ENCODE measurements at places on chromosomes 4 and X. TPM values are rescaled to one million over a fixed set of nuclear protein-coding genes. Genes with fewer than 3 reads are reported as not detected.

DNA sequence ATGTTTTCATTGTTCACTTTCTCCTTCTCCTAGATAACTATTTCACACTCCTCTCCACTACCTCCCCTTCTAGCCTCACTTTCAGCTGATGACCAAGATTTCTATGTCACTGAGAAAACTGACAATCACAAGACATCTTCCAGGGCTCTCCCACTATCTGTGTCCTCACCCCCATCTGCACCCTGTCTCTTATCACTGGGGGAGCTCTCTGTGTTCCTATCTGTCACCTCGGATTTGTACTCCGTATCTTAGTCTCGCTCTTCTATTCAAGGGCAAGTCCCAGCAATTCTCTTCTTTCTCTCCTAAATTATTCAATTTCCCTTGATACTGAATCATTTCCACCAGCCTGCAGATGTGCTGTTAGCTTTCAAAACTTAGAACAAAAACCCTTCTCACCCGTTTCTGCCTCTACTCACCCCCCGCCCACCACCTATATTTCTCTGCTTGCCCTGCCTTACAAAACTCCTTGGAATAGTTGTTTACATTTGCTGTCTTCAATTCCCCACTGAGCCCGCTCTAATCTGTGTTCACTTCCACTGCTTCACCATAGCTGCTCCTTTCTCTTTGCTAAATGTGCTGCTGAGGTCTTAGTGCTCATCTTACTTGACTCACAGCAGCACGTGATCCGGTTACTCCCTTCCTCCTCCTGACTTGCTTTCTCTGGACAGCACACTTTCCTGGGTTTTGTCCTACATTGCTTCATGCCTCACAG is 293.2 kb downstream of the UNC5C start:
- DNase-seq = no peak

The RNF4 gene
- total RNA-seq = 28.2 TPM

DNA sequence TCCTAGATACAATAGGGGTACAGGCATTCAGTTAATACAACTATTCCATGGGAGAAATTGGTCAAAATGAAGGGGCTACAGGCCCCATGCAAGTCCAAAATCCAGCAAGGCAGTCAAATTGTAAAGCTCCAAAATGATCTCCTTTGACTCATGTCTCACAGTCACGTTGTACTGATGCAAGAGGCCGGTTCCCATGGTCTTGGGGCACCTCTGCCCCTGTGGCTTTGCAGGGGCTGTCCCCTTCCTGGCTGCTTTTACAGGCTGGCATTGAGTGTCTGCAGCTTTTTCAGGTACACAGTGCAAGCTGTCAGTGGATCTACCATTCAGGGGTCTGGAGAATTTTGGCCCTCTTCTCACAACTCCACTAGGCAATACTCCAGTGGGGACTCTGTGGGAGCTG is 12.5 kb upstream of the ASIC5 start:
- DNase-seq = no peak

The GAGE13 gene
- total RNA-seq = not detected

GRCh38 chrX:104135677-104136076 is 21.1 kb downstream of the SLC25A53 start:
- DNase-seq = no peak

The EGF gene
- total RNA-seq = 15.4 TPM

The VCX3A gene
- not detected for total RNA-seq

GRCh38 chr4:153019906-153020305 is 83.8 kb downstream of the FHDC1 start:
- DNase-seq = no peak

- no peak for DNase-seq
These were observed 359.9 kb upstream of the F9 start for GRCh38 chrX:139170526-139171173.

The KLHL34 gene
- total RNA-seq = 3.2 TPM

The WWC2 gene
- 30.6 TPM for total RNA-seq

GRCh38 chr4:173171098-173171497 is 2.5 kb downstream of the GALNT7 start:
- no peak for DNase-seq

The WNK3 gene
- 2.6 TPM for total RNA-seq

The TEX13C gene
- not detected for total RNA-seq

DNA sequence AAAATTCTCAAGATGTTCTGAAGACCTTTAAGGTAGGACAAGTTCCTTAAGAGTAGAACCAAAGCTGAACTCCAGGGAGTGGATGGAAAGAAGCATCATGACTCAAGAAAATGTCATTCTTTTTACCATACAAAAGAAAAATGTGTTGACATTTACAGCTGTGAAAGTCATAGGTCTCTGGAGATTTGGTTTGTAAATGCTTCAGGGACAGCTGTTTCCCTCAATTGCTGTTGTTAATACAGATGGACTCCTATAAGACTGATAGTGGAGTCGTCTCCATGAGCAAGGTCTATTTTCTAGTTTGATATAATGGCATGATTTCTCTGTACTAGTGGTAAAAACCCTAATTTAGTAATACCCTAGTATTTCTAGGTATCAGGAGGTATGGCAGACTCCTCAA is 101.7 kb downstream of the PHOX2B start:
- DNase-seq = no peak

DNA sequence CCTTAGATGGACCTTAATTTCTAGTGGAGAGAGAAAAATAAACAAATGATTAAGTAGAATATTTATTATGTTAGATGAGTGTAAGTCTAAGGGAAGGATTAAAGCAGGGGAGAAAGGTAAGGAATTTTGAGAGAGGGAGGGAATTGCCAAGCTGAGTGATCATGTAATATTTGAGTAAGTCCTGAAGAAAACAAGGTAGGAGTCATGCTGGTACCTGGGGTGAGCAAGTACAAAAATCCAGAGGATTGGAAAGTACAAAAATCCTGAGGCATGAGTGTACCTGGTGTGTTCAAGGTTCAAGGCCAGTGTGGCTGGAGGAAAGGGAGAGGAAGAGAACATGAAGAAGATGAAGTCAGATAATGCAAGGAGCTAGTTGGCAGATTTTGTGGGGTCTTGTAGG is 87.2 kb upstream of the MYOZ2 start:
- DNase-seq = no peak

- DNase-seq = no peak
These were observed 132.2 kb downstream of the NKX6-1 start for GRCh38 chr4:84366907-84367306.

- DNase-seq = no peak
These were observed 19.4 kb downstream of the AWAT2 start for GRCh38 chrX:70030301-70030767.

GRCh38 chr4:55395218-55395528 is 584 bp upstream of the TMEM165 start:
- no peak for DNase-seq

The UGT2A2 gene
- not detected for total RNA-seq

GRCh38 chr4:139951021-139951420 is 203.0 kb downstream of the MAML3 start:
- peak; percentile 33 for DNase-seq

The SNCA gene
- 13.2 TPM for total RNA-seq

DNA sequence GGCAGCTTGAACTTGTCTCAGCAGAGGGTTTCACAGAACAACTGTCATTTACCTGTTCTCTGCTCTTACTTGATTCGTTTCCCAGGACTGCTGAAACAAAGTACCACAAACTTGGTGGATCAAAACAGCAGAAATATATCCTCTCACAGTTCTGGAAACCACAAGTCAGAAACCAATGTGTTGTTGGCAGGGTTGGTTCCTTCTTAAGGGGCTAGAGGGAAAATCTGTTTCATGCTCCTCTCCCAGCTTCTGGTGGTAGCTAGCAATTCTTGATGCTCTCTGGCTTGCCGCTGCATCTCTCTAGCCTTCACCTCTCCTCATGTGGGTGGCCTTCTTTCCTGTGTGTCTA is 4.7 kb downstream of the TLR8 start:
- DNase-seq = no peak

DNA sequence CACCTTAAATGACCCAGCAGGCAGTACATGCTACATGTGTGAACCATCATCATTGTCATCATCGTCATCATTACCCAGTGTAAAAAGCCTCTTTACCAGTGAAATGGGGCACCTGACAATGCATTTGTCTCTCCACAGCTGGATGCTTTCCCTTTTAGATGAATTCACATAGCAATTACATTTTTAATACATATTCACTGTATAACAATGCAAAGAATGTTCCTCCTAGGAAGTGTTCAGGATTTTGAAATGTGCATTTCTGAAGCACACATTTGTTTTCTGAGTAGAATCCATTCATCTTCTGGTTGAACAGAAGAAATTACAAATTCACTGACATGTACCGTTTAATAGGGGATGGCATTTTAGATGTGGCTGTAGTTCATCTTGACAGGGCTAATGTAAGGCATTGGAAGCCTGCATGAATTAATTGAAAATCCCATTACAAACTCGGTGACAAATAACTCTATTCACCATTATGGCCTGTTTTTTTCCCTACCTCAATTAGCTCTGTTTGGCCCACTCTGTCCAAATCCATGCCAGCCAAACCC is 111.1 kb downstream of the SH3RF1 start:
- no peak for DNase-seq

- no peak for DNase-seq
These were observed 69.0 kb upstream of the HPF1 start for GRCh38 chr4:169826634-169827187.
